ENCODE measurements at places on chromosomes 6 and 20.
A peak's percentile ranks its signal among the peaks of the same experiment; 100 is the strongest.

- DNase-seq: no peak
Measured at GRCh38 chr20:39528436-39528835, 566.3 kb downstream of the DHX35 start.

- DNase-seq: no peak
Measured at GRCh38 chr6:137832110-137832509, 34.9 kb upstream of the TNFAIP3 start.

GRCh38 chr6:93036835-93037234 is 382.5 kb downstream of the EPHA7 start:
- DNase-seq: no peak

- DNase-seq: peak; percentile 59
Measured at GRCh38 chr6:125781314-125781868, 9.4 kb upstream of the NCOA7 start.

GRCh38 chr6:23608931-23609435 is 517.0 kb upstream of the NRSN1 start:
- DNase-seq: no peak

- DNase-seq: no peak
Measured at GRCh38 chr20:53622247-53623133, 28.9 kb upstream of the ZNF217 start.

DNA sequence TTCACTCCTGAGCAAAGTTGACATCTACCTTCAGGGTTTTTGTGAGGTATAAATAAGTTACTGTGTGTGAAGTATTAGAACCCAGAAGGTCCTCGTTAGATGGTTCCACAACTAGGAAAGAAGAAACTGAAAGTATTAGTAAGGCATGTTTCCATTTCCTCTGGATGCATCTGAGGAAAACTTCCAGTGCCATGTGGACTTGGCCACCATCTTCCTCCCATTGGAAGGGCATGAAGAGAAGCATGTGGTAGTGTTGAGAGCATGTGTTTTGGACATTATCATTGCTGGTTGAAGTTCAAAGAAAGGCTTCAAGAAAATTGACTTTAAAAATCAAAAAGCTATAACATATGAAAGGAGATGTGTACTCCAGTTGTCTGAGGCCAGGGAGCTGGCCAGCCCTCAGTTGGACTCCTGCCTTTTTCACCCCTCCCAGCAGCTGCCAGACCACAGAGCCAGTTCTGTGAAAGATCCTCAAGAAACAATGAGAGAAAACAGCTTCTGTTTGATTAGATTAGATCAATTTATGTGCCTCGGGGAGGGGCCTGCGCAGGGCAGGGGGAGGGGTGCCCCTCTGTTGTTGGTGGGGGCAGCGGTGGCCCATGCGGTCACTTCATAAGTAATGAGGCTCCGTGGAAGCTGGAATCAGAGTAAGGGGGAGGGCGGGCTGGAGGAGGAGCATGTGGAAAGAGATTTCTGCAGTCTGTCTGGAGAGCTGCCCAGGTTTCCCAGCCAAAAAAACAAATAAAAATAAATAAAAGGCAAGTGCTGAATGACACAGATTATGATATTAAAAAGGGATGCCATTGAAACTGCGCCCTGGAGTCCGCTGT is 154.0 kb downstream of the JARID2 start:
- no peak for DNase-seq

GRCh38 chr6:150176152-150176551 is 33.3 kb downstream of the PPP1R14C start:
- no peak for DNase-seq

DNA sequence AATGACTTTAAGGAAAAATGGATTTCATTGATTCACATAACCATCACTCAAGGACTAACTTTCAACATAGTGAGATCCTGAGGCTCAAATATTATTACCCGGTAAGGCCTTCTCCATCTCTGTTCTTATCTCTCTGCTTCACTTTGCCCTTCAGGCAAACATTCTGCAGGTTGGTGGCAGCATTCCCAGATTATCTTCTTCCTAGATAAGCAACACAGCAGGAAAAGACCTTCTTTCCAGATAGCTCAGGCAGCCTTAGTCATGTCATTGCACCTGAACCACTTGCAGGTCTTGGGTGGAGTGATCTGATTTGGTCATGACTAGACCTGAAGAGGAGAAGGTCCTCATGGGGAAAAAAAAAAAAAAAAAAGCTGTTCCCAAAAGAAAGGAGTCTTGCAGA is 5.3 kb upstream of the HIVEP2 start:
- no peak for DNase-seq

GRCh38 chr20:1685304-1686052 is 27.9 kb upstream of the SIRPG start:
- DNase-seq: no peak

DNA sequence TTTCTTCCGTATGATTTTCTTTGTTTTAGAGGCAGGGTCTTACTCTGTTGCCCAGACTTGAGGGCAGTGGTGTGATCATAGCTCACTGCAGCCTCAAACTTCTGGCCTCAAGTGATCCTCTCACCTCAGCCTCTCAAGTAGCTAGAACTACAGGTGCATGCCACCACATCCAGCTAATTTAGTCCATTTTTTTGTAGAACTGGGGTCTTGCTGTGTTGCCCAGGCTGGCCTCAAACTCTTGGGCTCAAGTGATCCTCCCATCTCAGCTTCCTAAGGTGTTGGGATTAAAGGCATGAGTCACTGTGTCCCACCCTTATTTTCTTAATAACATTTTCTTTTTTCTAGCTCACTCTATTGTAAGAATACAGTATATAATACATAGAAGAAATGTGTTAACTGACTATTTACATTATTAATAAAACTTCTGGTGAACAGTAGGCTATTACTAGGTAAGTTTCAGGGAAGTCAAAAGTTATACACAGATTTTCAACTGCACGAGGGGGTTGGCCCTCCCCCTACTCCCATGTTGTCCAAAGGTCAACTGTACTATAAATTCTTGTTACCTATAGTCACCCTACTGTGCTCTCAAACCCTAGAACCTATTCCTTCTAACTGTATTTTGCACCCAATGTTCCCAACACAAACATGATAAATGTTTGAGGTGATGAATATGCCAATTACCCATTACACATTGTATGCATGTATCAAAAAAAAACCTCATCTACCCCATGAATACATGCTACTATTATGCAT is 56.3 kb downstream of the PXDC1 start:
- DNase-seq: no peak

DNA sequence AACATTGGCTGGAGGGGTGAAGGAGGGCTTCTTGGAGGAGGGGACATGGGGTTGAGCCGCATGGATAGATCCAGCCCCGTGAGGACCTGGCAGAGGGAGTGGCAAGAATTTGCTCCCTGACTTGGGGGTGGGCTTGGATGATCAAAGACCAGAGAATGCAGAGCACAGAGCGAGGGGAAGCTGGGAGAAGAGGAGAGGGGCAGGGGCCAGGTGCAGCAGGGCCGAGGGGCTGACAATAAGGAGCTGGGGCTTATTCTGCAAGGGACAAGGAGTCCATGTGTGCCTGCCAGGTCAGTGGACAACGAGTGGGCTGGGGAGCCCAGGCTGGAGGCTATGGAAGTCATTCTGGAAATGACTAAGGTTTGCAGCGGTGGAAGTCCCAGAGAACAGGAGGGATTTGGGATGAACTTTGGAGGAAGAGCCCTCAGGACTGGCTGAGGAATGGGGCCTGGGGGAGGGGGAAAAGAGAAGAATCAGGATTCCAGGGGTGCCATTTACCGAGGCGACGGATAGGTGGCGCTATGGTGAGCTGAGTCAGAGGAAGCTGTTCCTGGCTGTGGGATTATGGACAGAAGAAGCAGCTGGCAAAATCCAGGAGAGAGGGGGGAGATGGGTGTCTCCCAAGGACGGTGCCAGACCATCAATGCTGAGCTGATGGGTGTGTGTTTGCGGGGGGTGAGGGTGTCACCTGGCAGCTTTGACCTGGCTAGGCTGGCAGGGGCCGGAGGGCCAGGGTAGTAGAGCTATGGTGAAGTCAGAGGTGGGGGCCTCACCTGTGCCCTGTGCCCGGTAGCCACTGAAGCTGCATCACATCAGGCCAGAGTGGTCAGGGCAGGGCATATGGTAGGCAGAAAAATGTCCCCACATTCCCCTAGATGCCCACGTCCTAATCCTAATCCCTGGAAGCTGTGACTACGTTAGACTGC is 7.8 kb downstream of the KCNG1 start:
- DNase-seq: no peak

All from hematopoietic multipotent progenitor cell treated with erythropoietin and hydrocortisone succinate and interleukin-3 and kit ligand, for 17 days (in vitro differentiated cells).